Stimulated activated CD4-positive, alpha-beta T cell treated with anti-CD3 and anti-CD28 coated beads, Interleukin-15, amount 100 ng/mL, for 24 hours (primary cell): ENCODE measurements at places on chromosomes 2 and 18.

DNA sequence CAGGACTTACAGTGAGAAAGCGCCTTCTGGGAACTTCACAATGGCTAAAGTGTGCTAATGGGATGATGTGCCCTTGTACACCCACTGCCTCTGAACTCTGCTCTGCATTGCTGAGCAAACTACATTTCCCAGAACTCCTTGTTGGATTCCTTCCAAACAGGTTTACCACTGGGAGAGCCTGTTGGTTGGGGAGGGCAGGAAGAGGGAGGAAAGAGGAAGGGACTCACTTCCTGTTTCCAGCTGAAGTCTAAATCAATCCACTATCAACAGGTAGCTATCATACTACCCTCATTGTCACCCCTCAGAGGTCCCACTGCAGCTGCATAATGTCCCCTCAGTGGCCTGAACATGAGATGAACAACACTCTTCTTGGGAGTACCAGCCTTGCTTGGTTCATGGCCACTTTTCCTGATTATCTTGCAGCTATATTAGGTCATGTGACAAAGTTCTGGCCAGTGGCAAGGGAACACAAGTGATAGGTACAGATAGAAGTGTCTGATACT, 109.7 kb downstream of the MSH2 start:
- no peak for DNase-seq

GRCh38 chr18:45726603-45727002, 2.6 kb downstream of the SLC14A1 start:
- DNase-seq: no peak

DNA sequence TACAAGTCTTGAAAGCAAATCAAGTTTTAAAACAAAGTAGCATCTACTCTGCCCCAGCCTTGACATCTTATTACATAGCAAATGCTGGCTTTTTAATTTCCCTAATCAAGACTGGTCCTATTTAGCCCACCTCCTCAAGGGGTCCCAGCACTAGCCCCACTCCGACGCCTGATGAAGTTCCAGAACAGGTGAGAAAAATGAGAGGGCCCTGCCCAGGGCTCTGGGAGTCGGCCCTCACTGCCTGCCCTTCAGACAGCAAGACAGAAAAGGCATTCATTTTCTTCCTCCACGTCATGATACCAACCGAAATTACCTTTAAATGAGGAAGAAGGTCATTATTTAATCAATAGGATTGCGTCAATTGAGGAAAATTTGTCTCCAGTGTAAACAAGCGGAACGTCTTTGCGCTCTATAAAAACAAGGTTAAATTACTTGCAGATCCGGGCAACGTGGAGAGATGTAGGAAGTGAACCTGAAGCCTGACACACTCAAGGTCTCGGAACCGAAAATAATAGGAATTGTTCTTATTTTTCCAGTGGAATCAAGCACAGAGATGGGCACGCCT, 170.6 kb upstream of the PKDCC start:
- DNase-seq: no peak

GRCh38 chr2:186575302-186575701, 14.6 kb upstream of the ITGAV start:
- DNase-seq: peak; percentile 7

GRCh38 chr2:172806996-172807395, 71.4 kb downstream of the RAPGEF4 start:
- DNase-seq: no peak

DNA sequence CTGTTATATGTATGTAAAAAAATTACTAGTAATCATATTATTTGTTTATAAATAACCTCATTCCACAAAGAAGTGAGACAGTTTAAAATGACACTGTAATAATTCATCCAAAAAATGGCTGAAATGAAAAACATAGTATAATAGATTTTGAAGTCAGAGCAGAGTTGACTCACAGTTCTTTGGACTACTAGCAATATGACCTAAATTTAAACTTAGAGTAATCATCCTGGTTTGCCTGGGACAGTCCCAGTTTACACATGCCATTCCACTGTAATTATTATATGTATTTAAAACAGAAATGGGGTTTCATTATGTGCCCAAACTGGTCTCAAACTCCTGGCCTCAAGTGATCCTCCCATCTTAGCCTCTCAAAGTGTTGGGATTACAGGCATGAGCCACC, 48.3 kb downstream of the CCDC88A start:
- DNase-seq: no peak

DNA sequence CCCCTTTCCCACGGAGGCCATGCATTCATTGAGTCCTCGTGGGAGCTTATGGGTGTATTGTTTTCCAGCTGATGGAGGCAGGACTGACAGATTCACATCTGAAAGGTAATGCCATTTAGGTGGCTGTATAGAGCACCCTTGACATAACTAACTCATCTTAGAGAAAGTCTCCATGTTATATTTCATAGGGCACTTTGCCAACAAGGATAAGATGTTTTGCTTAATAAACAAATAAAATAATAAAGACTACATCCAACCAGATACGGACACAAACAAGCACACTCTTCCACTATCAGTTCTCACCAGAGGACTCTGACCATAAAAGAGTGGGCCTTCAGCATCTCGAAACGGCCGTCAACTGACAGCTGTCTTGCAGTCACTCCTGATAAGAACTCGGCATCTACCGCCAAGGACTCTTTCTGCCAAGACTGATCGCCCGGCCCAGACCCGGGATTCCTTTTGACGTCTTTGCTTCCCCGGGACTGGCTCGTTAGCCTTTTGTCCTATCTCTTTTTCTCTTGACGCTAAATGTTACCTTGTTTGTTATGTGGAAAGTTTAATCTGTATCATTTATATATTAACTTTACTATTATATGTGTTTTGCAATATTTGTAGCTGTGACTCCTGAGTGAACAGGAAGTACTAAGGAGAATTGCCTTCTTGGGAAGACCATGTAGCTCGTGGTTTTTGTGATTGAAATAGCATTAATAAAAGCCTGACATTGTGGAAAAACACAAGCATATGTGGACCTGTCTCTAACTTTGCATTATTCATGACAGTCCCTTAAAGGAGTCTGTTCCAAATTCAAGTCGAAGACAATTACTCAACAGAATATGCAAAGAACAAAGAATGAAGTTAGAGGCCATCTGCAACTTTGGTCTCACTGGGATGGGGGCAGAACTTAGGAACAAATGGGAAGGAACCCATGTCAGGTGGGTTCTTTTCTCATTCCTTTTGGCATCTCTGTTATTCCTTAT, 195.1 kb downstream of the LPIN1 start:
- DNase-seq: no peak

DNA sequence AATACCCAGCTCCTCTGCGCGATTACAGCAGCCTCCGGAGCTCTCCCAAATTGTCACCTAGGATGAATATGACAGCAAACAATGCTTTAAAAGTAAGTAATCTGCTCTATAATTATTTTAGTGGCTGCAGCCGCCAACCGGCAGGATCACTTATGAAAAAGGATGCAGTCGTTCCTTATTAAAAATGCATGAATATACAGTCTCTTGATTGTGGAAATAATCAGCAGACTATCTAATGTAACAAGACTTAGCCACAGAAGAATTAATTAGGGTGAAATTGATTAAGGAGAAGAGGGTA, 71.8 kb upstream of the STPG4 start:
- DNase-seq: no peak

GRCh38 chr2:76450024-76450475, 739.3 kb upstream of the GCFC2 start:
- no peak for DNase-seq

- DNase-seq: no peak
These were observed 194.5 kb downstream of the DNER start for GRCh38 chr2:229519655-229520430.

- no peak for DNase-seq
These were observed 68.7 kb upstream of the ACSL3 start for GRCh38 chr2:222792001-222792611.

- no peak for DNase-seq
These were observed 116.2 kb upstream of the STPG4 start for GRCh38 chr2:47271054-47272000.

- DNase-seq: no peak
These were observed 672.6 kb upstream of the GYPC start for GRCh38 chr2:125983364-125983763.

DNA sequence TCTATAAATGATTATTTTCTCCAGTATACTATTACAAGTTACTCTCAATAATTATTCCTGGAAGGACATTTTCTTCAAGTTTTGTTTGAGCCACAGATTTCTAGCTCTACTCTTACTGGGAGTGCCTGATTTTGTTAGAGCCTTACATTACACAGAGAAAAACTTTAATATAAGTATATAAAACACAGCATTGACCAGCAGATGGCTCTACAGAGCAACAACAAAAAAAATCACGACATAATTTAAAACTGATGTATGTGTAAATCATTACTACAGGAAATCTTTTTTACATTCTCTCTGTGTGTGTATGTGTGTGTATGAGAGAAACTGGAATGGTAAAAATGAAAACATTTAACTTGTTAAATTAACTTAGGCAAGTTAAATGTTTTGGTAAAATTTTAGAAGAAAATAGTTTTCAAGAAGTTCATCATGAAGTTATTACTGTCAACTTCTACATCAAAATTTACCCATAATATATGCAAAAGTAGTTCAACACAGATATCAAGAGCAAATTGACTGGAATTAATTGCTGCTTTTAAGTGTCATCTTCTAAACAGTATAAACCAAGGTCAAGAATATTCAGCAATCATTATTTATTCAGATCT, 103.3 kb downstream of the MDH1 start:
- DNase-seq: no peak

GRCh38 chr2:145674705-145675104, 1154.8 kb upstream of the ZEB2 start:
- DNase-seq: no peak

GRCh38 chr2:26630669-26631360, 10.4 kb downstream of the CIB4 start:
- no peak for DNase-seq

- no peak for DNase-seq
These were observed 17.1 kb downstream of the PKP4 start for GRCh38 chr2:158473719-158474392.

- DNase-seq: no peak
These were observed 381.6 kb downstream of the DSEL start for GRCh38 chr18:67134911-67135310.

DNA sequence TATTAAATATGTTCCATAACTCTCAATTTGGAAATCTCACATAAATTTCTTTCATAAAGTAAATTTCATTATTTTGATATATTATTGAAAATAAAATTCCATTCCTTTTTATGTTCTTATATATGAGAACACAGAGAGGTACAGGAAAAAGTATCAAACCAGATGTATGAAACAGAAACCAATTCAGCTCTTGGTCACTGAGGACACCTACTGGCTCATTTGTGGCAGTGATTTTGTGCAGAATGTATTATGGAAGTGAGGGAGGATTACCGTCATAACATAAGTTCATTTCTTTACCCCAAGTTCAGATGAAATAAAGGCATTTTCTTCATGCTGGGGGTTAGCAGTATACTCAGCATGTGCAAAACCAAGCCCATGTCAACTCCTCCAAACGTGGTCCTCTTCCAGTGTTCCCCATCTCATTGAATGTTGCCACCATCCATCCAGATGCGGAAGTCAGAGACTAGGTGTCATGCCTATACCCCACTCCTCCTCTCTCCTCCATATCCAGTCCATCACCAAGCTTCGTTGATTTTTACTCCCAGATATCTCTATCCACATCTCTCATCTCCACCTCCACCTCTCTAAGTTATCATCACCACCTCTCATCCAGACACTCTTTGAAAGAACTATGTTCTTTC, 41.7 kb upstream of the MALL start:
- peak; percentile 27 for DNase-seq

- DNase-seq: peak; percentile 39
These were observed 1.0 kb downstream of the ACVR1 start for GRCh38 chr2:157874997-157875640.

DNA sequence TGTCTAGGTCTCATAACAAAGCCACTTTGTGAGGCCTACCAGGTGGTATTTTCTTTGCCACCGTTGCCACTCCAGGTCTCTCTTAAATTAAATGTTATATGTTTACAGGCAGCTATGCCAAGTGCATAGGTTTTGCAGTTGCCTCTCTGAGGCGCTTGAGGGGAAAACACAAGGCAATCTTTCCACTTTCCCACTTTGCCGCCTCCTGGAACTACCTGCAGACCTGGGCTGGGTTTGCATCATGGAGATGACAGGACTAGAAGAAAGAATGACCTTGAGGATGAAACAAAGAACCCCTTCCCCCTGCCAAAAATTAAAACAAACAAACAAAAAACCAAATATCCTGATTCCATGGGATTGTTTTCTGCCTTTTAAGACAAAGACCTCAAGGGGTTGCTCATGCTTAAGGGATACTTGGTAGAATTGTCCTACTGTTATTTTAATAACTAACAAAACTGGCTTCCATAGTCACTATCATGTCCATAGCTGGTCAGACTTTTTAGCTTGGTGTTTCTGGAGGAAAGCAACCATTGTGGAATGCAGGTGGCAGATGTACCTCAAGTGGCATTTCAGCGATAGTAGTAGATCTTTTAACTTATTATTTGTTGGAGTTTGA, 159.9 kb downstream of the PRPF40A start:
- no peak for DNase-seq

GRCh38 chr2:123791684-123792083, 233.4 kb upstream of the CNTNAP5 start:
- no peak for DNase-seq

DNA sequence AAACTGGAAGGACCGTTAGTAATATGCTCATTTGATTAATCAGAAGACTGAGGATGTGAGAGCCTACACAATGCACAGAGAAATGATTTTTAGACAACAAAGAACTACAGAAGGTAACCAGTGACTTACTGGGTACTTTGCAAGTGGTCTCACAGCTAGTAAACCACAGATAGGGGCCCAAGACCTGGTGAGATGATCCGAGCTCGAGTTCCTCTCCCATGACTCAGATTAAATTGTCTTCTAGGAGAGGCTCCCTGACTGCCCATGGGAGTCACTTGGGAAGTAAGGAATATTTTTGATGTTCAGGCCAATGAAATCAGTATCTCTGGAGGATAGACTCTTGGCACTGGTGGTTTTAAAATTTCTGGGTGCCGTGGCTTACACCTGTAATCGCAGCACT, 220.2 kb downstream of the CLIP4 start:
- DNase-seq: no peak

GRCh38 chr2:186281726-186282125, 204.3 kb upstream of the ZC3H15 start:
- DNase-seq: no peak
